ENCODE measurements at places on chromosomes 2 and 18. TPM values are rescaled to one million over a fixed set of nuclear protein-coding genes. Genes with fewer than 3 reads are reported as not detected.

GRCh38 chr2:121123268-121123667 lies 161.7 kb downstream of the TFCP2L1 start:
- no peak for DNase-seq

Gene FOXI3
- not detected for total RNA-seq

Gene ADRA2B
- total RNA-seq = not detected

Gene SNED1
- 6.5 TPM for total RNA-seq
